ENCODE measurements at places on chromosomes 2 and 18.

DNA sequence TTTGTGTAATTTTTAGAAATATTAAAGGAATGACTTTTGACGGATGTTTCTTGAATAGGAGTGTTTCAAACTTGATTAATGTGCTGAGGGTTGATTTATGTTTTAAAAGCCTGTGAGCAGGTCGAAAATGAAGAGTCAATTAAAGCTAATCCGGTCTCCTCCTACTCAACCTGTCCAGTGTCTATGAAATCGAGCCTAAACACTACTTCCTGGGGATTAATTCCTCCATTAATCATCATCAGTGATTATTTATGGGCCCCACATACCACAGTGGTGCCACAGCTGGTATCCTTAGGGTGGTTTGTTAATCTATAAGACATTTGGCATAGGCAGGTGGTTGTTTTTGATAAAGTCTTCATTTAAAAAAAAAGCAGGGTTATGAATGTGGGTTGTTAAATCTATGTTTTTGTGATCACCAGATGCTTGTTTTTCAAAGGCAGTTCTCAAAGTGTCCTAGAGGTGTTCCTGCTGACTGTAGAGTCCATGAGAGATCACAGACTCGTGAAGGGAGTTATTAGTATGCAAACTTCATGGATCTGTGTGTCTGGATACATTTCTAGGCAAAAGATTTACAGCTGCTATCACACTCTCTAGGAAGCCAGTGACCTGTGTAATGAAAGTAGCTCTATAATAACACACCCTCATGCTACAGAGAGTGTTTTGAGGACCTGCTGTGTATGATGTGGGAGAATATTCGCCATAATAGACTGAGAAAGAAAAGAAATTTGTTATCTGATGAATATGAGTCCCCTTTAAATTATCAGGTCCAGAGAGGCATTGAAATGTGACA lies 308.6 kb downstream of the AKAIN1 start:
- no peak for DNase-seq

- DNase-seq: no peak
These were observed 806.4 kb downstream of the TRIB2 start for GRCh38 chr2:13522917-13523821.

GRCh38 chr2:18927525-18928232 lies 338.3 kb upstream of the NT5C1B start:
- DNase-seq: no peak

GRCh38 chr18:72235422-72235821 lies 308.7 kb downstream of the CBLN2 start:
- no peak for DNase-seq
